ENCODE measurements at places on chromosomes 12 and 14.

DNA sequence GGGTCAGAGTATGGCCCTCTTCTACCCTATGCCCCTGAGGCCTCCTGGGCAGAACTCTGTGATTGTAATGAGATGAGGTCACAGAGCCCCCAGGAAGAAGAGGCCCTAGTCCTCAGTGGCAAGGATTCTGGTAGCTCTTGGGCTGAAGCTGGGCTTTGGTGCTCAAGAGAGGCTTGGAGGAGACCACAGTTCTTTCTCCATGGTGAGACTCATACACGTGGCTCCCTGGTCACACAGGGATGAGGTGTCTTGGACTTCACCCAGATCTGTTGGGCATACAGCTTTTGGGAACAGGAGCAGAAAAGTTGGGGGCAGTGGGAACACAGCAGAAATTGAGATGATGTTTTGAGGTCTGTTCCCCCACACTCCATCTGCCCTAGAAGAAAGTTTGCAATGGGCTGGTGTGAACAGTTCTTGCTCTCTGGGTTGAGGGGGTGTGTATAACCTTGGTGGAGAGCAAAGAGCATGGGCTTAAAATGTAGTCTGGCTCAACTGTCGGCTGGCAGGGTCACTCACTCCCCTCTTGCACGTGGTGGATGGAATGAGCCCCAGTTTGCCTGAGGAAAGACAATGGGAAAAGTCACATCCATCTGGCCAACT lies at the start of gene KRT86:
Gene KRT86 (plus strand): TSS at position 125 of the 600 bp plus-strand sequence. CDS start 27,272 bp downstream, outside the sequence.
- no peak for DNase-seq

DNA sequence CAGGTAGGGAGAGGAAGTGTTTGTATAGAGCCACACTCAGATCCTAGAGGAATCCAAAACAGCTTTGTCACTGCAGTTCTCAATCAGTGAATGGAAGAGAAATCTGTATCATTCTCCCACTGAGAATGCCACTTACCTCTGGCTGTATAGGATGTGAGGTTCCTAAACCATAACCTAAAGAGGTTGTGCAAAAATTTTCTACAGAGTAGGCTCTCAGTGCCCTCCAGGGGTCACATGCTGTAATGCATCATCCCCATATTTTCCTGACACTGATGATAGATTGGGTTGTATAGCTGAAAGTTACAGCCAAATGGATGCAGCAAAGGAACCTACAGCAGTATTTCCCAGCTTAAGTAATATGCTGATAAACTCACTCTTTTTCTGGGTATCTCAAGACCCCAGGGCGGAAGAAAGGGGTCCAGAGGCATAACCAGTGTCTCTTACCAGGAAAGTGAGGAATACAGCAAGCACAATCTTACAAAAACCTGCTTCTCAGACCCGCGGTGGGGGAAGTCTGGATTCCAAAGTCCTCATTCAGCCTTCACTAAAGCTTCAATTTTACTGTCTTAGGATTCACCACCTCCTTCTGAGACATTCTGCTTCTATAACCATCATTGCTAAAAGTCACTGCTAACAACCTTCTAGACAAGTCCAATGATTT lies 3.8 kb downstream of the BCDIN3D start:
- no peak for DNase-seq

DNA sequence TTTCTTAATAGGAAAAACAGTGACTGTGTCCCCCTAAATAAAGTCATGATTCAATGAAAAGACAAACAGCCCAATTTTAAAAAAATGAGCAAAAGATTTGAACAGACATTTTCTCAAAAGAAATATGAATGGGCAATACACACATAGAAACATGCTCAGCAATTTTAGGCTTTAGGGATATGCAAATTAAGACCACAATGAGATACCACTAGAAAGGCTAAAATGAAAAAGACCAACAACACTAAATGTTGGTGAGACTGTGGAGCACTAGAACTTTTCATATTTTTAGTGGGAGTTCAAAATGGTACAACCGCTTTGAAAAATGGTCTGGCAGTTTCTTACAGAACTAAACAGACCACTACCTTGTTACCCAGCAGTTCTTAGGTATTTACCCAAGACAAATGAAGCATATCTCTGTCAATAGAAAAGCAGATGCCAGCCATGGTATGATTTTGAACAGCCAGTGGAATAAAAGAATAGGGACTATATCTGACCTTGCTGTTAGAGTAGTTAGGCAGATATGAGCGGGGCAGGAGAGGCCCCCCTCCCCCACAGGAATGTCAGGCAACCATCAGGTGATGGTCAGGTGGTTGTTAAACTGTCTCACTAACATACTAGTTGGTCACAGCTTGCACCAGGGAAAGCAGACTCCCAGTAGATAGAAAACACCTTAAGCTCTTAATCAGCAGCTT lies 108.8 kb downstream of the PRKCH start:
- no peak for DNase-seq

DNA sequence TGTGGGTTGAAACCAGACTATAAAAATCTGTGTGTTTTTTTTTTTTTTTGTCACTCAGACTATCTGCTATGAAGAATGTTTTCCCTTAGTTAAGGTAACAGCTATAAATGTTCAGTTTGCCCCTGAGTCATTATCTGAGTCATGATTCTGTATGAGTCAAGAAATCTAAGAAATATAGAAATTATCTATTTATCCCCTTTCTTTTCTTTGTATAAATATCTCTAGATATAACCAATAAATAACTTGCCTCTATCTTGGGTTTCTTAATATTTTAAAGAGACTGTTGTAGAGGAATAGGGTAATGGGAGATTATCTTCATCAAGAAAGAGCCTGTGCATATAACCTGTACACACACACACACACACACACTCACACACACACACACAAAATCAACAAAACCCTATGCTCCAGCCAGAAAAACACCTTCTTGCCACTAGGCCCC lies 161.7 kb upstream of the EEA1 start:
- no peak for DNase-seq

DNA sequence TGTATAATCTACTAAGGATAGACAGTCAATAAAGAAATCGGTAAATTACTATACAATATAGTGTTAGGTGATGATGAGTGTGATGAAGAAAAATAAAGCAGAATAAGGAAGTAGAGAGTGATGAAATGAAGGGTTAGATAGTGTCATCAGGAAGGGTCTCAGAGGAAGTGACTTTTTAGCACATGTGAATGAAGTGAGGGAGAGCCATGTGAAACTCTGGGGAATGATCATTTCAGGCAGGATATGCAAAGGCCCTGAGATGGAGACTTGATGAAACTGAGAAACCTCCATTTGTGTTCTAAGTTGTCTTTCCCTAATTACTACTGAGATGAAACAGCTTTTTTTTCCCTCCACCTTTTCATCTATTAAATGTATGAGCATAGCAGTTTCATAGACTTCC lies 19.4 kb upstream of the GNPTAB start:
- DNase-seq = no peak

DNA sequence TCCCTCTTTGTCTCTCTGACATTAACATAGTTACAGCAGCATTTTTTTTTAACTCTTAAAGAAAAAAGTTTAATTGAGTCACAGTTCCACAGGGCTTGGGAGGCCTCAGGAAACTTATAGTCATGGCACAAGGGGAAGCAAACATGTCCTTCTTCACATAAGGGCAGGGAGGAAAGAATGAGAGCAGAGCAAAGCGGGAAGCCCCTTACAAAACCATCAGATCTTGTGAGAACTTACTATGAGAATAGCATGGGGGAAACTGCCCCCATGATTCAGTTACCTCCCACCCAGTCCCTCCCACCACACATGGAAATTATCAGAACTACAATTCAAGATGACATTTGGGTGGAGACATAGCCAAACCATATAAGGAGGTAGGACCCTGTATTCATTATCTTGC lies 96.2 kb downstream of the PLBD1 start:
- no peak for DNase-seq

DNA sequence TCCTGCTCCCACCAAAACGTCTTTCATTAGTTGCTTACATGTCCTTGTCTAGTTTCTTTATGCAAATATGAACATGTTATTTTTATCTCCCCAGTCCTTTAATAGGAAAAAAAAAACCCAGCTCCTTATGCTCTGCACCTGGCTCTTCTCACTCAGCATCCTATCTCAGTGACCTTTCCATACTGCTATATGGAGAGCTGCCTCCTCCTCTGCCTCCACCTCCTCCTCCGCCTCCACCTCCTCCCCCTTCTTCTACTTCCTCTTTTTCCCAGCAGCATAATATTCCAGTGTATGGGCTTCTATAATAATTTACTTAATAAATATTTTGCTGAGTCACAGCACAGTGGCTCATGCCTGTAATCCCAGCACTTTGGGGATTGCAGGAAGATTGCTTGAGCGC lies 31.5 kb downstream of the ABCB9 start:
- DNase-seq = no peak

DNA sequence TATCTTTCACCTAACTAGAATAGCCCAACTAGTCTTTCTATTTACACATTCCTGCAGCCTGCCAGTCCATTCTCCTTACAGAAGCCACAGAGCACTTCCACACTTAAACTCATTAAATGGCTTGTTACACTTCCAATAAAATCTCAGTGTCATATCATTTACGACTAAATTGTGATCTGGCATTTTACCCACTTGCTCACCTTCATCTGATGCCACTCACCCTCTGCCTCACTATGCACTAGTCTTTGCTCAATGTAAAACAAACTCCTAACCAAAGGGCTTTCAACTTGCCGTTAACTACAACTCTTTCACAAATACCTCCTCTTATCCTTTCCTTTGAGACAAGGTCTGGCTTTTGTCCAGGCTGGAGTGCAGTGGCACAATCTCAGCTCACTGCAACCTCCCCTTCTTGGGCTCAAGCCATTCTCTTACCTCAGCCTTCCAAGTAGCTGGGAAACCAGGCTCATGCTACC lies 24.1 kb downstream of the YAF2 start:
- DNase-seq = no peak

DNA sequence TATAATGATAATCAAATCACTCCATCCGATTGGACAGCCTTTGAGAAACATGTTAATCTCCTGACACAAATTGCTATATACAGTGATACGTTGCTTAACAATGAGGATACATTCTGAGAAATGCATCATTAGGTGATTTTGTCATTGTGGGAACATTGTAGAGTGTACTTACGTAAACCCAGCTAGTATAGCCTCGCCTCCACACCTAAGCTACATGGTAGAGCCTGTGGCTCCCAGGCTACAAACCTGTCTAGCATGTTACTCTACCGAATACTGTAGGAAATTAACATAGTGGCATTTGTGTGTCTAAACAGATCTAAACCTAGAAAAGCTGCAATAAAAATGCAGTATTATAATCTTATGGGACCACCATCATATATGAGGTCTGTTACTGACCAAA lies 128.6 kb upstream of the PWP1 start:
- DNase-seq = no peak

DNA sequence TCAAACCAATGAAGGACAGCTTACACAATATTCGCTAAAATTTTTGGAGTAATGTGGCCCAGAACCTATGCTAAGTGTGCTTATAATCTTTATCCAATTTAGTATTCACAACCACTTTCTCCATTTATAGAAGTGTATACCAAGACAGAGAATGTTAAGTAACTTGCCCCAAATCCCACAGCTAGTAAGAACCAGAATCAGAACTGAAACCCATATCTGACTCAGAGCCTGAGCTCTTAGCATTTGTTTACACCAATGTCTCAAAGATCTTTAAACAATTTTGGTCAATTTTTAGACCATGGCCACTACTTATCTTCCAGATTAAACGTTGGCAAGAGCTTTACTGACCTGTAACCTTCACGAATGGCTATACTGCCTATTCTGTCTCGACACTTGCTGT lies 53.0 kb downstream of the PAPLN start:
- no peak for DNase-seq

DNA sequence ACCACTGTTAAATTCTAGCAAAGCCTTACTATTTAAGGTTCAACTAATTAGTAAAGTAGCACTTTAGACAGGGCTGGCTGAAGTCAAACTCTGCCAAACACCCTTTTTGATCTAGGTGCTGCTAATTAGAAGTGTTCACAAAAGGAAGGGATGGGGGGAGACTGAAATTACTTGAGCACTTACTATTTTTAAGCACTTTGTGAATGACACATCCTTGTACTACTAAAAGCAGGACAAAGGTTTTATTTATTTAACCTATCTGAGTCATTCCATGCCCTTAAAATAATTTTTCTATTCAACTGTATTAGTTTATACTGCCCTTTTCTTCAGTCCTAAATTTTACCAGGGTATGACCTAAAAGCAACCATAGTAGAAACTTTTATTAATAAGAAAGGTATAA lies 20.1 kb downstream of the MBIP start:
- DNase-seq = no peak

- no peak for DNase-seq
Measured at GRCh38 chr12:121697093-121697698, 15.4 kb upstream of the TMEM120B start.

GRCh38 chr14:100476012-100476822 lies 111.0 kb downstream of the BEGAIN start:
- DNase-seq = no peak

DNA sequence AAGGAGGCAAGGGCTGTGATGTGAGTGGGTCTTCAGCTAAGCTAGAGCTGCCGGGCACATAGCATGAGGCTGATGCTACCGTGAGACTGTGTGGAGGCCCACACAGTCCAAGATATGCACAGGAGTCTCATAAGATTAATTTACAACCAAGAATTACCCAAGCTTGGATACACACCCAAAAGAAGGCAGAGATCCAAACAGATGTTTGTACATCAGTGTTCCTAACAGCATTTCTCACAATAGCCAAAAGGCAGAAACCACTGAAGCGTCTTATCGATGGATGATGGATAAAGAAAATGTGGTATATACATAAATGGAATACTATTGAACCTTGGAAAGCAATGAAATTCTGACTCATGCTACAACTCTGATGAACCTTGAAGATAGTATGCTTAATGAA lies 40.8 kb upstream of the RIC8B start:
- DNase-seq = no peak

GRCh38 chr12:1608713-1609119 lies 14.3 kb upstream of the FBXL14 start:
- no peak for DNase-seq

- no peak for DNase-seq
Measured at GRCh38 chr14:53226553-53226952, 73.4 kb upstream of the DDHD1 start.

DNA sequence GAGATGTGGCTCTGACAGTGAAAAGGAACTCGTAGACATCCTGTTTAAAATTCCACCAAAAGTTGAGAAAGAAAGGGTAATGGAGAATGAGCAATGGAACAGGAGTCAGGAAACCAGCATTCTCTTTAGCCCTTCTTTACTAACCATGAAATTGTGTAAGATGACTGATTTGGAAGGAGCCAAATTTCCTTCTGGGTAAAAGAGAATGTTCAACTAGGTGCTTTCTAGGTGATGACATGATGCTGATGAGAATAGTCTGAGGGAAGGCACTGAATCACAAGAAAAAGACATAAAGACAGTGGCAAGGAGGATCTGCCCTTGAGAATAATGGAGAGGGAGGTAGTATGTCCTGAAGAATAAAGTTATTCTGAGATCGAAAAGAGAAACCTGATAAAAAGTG lies 2.2 kb downstream of the TSHR start:
- DNase-seq = no peak

Data from stimulated activated CD4-positive, alpha-beta T cell treated with anti-CD3 and anti-CD28 coated beads, Interleukin-4, amount 100 ng/mL, for 1 hour (primary cell).